Skin of body (tissue), 3 donors: ENCODE measurements at places on chromosomes 1 and 21. TPM values are rescaled to one million over a fixed set of nuclear protein-coding genes. Genes with fewer than 3 reads are reported as not detected.

Gene MARCKSL1
- total RNA-seq: 39.8 TPM

Gene ADGRL2
- total RNA-seq: 172 TPM

Gene C8B
- not detected for total RNA-seq

Gene OR2L5
- not detected for total RNA-seq

DNA sequence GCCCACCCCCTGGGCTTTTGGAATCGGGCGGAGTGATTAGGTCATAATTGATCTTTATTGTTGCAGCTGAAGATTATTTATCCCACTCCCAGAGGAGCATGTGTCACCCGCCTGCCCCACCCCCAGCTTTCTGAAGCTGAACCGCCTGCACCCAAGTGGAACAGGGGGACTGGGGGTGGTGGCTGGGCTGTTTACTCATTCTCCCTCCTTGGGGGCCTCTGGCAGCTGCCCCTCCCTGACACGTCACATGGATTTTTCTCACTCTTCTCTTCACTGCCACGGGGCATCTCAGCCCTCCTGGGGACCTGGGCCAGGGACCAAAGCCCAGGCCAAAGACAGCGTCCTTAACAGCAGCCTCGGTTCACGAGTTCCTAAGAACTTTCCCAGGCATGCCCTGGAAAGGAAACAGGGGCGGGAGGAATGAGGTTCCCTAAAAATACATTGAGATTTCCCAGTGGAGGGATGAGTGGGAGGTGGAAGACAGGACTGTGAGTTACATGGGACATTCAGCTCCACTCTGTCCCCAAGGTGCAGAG is 31.6 kb upstream of the SOX13 start:
- no peak for DNase-seq

DNA sequence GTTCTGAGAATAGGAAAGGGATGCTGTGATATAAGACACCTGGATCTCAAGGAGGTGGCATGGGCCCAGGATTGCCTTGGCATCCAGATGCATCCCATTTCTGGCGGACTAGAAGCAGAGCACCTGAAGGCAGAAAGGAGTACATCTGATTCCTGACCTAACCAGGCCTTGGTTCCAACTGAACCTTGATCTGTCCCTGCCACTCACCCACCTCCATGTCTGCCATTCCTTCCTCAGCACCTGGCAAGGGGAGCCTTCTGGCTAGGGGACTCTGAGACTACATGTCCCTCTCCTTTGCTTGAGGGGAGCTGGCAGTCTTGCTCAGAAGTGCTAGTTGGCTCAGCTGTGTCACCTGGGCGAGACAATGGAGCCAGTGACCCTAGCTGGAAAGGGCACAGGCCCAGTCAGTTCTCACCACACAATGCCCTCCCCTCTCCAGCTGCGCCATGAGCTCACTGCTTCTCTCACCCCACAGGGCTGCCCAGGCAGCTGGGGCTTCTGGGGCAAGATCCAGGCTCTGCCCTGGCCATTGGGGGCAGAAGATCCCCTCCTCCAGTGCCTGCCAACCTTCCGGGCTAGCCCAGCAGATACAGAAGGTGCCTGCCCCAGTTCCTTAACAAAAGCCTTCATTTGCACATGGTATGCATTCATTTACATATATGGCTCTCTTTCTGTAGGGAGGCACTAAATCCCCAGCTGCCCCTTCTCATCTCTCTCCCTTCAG is 2.9 kb downstream of the IGSF8 start:
- DNase-seq: no peak

- no peak for DNase-seq
Observed at GRCh38 chr1:50333595-50333974, 89.7 kb downstream of the DMRTA2 start.

DNA sequence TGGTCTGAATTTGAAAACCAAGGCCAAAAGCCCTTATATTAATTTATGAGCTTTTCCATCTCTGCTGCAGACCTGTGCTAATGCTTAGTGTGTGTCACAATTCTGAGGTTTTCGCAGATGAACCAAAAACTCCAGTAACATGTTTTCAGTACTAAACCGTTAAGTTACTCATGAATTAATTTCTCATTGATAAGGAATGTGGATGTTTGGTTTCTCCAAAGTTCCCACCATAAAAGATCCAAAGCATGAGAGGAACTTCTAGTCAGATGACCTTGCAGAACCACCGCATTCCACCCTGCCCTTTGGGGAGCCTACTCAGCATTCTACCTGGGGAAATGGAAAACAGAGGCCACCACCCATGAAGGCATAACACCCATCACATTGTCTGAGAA is 7.5 kb upstream of the LEPR start:
- DNase-seq: no peak
